Stimulated activated CD8-positive, alpha-beta memory T cell treated with anti-CD3 and anti-CD28 coated beads, Interleukin-4, amount 100 ng/mL, for 1 hour (primary cell): ENCODE measurements at places on chromosomes 2 and 18.

DNA sequence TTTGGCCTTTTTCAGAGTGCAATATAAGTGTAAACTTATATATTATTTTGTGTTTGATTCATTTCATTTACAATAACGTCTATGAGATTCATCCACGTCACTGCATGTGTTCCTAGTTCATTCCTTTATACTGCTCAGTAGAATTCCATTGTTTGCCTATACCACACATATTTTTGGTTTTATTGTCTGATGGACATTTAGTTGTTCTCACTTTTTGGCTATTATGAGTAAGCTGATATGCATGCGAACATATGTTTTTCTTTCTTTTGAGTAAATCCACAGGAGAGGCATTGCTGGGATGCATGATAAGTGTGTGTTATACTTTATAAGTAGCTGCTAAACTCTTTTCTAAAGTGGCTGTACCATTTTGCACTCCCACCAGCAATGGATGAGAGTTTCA is 314.8 kb upstream of the HS6ST1 start:
- no peak for DNase-seq

GRCh38 chr18:28065793-28066186 is 111.1 kb downstream of the CDH2 start:
- DNase-seq = no peak

DNA sequence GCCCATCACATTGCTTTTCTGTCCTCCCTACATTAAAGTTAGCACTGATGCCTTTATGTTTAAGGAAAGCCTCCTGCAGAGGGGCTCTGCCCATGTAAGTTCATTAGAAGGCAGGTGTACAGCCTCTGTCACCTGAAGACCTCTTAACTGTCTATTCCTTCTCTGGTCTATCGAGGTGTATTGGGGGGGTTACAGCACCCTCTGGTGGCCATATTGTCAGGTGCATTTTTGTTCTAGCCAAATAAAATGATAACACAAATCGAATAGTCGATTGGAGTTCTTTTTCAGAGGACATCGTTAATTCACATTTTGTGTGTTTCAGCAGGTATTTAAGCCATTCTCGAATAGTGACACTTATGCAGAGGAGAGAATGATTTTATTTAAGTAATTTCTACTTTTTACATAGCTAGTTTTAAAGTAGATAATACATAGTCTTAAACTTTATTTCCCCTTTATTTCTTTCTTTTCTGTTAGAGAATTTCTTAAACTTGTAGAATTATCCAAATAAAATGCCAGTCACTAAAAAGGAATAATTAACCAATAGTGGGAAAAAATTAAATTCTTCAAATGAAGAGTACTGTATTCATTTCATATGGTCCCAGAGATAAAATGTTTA is 136.8 kb downstream of the NEDD4L start:
- DNase-seq = peak; percentile 21

- no peak for DNase-seq
Measured at GRCh38 chr2:174333372-174334277, 1.1 kb upstream of the SP9 start.

- DNase-seq = peak; percentile 6
Measured at GRCh38 chr2:134919341-134920210, 954 bp downstream of the CCNT2 start.

DNA sequence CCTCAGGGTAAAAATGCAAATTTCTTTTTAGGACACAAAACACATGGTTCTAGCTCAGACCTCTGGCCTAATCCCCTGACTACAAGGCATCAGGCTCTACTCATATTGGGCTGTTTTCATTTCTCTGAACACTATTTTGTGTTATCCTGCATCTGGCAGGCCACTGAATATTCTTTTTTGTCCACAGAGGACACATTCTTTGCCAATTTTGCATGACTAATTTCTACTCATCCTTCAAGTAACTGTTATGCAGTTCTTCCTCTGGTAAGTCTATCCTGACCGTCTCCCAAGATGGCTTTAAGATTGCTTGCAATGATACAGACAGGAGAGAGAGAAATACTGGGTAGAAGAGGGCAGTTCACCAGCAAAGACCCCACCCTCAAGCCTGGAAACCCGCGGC is 107.6 kb upstream of the RGPD4 start:
- no peak for DNase-seq

- no peak for DNase-seq
Measured at GRCh38 chr2:61704364-61704763, 149.5 kb downstream of the FAM161A start.

- DNase-seq = no peak
Measured at GRCh38 chr2:88613921-88614320, 13.3 kb downstream of the EIF2AK3 start.

DNA sequence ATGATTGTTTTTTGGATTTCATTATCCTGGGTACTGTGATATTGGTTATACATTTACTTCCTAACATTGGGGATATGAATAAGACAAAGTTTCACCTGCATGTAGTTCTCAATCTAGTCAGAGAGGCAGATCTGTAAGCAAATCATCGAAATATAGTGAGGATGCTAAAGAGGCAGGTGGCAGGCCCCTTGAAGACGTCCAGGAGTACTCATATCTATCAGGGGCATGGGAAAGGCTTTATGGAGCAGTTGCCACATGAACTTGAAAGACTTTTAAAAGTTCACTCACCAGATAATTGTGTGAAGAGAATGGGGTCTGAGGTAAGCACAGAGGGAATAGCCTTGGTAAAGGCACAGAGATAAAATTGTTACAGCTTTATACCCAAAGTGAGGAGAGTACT is 78.8 kb downstream of the EHBP1 start:
- DNase-seq = no peak

GRCh38 chr2:59529726-59530125 is 1023.7 kb downstream of the BCL11A start:
- DNase-seq = no peak

DNA sequence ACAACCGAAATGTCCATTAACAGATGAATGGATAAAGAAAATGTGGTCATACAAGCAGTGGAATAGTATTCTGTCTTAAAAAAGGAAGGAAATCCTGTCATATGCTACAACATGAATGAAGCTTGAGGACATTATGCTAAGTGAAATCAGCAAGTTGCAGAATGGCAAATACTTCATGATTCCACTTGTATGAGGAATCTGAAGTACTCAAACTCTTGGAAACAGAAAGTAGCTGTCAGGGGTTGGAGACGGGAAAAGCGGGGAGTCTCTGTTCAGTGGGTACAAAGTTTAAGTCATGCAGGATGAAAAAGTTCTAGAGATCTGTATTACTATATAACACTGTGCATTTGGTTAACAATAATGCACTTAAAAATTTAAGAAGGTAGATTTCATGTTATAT is 209.0 kb upstream of the SIX2 start:
- DNase-seq = no peak

DNA sequence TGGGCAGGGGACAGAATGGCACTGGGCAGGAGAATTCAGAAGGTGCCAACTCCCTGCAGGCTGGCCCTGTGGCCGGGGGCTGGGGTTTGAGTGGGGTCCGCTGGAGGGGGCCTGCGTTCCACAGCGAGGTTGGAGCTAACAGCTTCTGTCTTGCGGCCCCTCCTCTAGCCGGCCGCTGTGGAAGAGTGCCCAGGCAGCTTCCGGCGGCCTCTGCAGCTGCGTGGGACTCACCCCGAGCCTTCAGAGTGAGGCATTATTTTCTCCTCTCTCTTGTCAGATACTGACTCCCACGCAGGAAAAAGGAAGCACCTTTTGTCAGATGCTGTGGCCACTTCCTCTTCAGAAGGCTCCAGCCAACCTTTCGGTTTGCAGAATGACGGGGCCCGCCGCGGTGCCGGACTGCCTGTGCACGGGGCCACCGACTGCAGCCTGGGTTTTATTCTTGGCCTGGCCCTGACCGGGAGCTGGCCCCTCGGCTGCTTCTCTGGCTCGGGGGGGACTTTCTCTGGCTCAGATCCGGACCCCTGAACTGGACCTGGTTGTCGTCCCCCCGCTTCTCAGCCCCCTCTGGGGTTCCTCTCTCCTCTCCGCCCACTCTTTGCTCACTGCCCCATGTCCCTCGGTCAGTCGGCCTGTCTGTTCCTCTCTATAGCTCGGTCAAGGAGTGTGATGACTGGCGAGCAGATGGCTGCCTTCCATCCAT is 40.1 kb downstream of the ARHGAP25 start:
- peak; percentile 33 for DNase-seq

DNA sequence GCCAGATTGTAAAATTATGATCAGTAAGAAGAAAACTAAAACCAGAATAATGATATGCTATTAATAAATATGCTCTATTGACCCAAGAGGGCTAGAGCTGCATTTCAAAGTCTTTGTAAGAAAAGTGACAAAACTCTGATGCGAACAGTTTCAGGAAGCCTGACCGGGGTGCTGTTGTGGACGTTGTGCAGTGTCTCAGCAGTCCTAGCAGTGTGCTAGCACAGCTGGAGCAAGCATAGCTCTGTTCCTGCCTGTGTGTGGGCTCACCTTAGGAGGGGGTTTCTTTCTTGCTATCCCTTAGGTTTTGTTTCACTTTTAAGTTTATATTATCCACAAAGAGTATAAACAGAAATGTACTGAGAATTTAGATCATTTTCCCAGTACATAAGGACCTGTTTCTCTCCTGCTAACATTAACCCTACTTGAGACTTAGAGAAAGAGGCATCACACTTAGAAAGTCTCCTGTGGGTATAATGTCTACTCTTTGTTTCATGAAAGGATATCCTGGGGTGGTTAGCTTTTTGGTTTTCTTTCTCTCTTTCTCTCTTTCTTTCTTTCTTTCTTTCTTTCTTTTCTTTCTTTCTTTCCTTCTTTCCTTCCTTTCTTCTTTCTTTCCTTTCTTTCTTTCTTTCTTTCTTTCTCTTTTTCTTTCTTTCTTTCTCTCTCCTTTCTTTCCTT is 124.5 kb downstream of the TMEM182 start:
- no peak for DNase-seq
